ENCODE measurements at places on chromosomes 12 and 14.

DNA sequence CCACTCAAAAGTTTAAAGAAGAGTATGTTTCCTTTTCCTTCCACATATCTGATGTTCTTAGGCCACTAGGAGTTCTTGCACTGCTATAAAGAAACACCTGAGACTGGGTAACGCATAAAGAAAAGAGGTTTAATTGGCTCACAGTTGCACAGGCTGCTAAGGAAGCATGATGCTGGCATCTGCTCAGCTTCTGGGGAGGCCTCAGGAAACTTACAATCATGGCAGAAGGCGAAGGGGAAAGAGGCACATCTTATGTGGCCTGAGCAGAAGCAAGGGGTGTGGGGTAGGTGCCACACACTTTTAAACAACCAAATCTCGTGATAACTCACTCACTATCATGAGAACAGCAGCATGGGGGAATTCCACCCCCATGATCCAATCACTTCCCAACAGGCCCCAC is 7.7 kb upstream of the CRADD start:
- DNase-seq: no peak

DNA sequence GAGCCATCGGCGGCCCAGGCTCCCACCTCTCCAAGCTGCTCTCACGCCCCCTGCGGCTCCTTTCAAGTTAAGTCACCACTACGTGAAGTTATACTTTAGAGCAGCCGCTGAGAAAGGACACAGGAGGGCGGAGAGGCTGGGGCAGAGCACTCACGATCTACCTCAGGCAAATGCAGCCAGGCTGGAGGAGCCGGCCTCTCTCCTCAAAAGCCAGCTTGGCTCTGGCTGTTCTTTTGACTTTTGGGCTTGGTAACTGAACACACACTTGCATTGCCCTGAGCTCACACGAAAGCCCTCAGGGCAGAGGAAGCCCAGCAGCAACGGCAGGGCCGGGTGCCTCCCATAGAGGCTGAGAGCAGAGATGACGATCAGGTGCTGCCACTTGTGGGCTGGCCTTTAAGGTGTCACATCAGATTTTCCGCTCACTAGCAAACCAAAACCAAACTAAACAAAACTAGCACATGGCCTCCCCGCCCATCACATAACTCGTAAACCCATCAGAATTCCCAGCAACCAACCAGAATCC is 75.2 kb downstream of the PITPNM2 start:
- DNase-seq: no peak

DNA sequence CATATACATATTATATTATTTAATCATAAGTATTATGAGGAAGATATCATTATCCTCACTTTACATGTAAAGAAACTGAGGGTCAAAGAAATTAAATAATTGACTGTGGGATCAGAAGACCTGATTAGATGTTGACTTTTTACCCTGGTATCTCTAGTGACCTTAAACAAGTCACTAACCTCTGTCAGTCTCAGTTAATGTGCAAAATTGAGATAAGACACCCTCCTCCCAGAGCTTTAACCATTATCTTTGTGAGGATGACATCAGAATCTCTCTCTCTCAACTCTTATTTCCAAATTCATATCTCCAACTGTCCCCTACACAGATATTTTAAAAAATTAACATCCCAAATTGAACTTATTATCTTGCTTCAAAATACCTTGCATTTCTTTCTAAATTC is 177.8 kb downstream of the KLHL28 start:
- DNase-seq: no peak

DNA sequence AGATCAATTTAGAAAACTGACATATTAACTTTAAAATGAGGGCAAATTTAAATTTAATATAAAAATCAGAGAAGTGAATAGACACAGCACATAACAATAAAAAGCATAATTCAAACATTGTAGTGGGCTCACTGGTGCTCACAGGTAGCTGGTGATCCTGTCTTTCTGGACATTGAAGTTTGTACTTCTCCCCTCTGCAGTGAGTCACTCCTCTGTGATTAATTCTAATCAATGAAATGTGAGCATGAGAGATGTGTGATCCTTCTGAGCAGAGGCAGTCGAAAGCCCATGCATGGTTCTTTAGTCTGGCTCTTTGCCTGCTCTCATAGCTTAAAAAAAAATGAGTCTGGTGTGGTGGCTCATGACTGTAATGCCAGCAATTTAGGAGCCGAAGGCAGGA is 59.0 kb upstream of the RERGL start:
- DNase-seq: no peak

DNA sequence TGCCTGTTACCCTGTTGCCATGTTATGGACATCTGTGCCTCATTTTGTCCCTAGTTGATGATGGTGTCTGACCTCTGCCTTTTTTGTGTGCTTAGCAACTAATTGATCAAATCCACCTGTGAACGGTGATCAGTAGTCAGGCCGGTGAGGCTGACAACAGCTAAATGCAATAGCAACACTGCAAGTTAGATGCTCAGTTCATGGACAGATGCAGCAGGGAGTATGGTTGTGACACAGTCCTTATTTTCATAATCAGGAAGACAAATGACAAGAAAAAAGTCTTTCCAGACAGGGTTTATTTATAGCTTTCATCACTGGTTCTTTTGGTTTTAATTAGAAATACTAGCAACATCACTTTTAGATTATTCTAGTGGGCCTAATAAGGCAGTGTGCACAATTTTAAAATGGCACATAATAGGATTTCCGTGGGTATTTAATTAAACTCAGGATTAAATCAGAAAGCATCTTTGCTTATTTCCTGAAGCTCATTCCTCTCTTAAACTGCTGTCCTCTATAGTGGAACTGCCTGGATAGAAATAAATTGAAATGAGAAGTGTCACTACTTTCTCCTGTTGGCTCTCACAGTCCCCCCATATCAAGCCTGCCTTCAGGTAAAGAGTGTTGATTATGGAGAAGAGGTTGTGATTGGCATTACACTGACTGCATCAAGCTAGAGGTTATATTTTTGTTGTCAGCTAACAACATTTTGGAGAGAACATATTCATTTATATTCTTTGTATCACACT is 281.1 kb upstream of the NAV3 start:
- DNase-seq: no peak

DNA sequence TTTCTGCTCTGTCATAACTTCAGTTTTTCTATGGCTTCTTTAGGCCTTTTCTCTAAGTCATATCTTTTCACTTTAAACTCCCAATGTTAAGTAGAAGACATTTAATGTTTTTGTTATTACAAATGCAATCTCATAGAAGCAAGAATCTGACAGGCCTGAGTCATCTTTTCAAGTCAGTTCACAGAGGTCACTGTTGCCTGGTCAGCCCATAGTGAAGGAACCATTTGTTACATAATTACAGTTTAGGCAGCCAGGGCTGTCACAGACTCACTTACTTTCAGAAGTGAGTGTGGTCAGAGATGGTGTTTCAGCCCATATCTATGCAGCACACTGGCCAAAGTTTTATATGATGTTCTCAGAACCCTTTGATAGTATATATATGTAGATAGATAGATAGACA is 46.5 kb downstream of the CCER1 start:
- no peak for DNase-seq

GRCh38 chr12:31874961-31875608 is 84.1 kb upstream of the RESF1 start:
- no peak for DNase-seq

DNA sequence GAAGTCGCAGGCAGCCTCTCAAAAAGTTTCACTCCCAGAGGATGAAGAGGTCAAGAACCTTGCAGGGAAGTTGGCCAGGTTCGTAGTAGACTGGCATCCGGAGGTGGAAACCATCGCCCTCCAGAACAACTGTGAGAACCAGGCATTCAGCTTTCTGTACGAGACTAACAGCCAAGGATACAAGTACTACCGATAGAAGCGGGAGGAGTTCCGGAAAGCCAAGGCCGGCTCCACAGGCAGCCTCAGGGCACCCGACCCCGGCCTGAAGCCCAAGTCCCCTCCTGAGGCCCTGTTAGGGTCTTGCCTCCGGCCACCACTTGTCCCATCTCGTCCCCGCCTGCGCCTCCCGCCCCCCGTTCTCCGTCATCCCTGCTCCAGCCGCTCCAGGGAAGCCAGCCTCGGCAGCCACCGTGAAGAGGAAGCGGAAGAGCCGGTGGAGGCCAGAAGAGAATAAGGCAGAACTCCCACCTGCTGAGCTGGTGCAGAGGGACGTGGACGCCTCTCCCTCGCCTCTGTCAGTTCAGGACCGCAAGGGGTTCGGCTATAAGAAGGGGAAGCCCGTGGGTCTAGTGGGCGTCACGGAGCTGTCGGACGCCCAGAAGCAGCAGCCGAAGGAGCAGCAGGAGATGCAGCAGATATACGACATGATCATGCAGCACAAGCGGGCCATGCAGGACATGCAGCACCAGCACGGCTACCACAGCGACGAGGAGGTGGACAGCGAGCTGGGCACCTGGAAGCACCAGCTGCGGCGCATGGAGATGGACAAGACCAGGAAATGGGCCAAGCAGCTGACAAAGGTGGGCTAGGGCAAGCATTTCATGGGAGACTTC is 366.8 kb upstream of the ATXN7L3B start:
- no peak for DNase-seq

DNA sequence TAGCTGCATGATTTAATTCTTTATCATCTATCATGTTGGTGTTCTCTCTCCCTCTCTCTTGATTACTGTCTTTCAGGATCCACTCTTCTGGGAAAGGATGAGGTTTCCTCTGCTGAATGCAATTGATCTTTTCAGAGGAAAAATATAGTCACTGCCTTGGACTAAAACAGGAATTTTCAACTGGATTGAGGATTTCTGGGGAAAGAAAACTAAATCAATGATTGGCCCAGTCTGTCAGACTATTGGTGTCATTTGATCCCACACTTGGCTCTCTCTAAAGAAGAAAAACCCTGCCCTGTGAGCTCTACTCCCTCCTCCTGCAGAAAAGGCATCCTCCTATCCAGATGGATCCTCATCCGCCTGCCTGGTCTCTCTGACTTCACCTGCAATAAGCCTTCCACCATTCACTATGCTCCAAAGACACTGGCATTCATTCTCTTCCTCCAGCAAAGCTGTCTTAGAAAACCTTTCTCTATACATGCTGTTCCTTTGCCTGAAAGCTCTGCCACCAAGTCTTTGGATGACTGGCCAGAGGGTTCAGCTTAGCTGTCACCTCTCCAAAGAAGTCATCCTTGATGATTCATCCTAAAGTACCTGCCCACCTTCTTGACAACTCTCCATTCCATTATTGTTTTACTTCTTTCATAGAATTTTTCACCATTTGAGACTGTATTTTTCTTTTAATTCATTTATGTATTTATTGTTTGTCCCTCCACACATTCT is 127.7 kb upstream of the CAND1 start:
- DNase-seq: no peak

DNA sequence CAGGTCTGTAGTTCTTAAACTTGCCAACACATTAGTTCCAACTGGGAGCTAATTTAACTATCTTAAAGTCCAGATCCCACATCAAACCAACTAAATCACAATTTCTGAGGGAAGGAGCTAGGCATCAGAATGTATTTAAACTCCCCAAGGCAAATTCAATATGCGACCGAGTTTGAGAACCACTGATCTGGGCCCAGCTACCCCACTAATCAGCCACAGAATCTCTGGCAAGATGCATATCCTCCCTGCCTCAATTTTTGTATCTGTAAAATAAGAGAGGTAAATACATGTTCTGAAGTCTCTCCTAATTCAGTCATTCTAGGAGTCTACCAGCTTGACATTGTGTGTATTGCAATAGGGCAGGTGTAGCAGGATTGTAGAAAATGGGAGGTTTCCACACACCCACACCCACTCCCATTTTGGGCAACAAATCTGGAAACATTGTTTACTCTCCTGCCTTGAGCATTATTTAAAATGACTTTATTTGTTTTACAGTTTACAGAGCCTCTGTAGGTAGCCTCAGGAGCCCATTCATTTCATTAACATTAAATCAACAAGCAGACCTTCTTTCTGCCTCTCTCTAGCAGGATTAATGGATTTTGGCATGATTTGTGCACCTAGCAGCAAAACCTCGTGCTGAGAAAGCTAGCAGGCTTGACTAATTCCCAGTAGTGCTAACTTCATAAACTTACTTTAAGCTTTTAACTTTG is 15.6 kb downstream of the LGR5 start:
- no peak for DNase-seq

- no peak for DNase-seq
These were observed 22.8 kb downstream of the BDKRB2 start for GRCh38 chr14:96227428-96227827.

- no peak for DNase-seq
These were observed 553.7 kb upstream of the MDGA2 start for GRCh38 chr14:48229091-48229490.

- DNase-seq: no peak
These were observed 851 bp downstream of the YLPM1 start for GRCh38 chr14:74763803-74764531.

- DNase-seq: no peak
These were observed 499.2 kb downstream of the CCER1 start for GRCh38 chr12:90455756-90456155.

GRCh38 chr12:116880817-116881324 is 370 bp downstream of the HRK start:
- DNase-seq: no peak

GRCh38 chr12:1644534-1645438 is 15.8 kb downstream of the WNT5B start:
- DNase-seq: peak; percentile 36

DNA sequence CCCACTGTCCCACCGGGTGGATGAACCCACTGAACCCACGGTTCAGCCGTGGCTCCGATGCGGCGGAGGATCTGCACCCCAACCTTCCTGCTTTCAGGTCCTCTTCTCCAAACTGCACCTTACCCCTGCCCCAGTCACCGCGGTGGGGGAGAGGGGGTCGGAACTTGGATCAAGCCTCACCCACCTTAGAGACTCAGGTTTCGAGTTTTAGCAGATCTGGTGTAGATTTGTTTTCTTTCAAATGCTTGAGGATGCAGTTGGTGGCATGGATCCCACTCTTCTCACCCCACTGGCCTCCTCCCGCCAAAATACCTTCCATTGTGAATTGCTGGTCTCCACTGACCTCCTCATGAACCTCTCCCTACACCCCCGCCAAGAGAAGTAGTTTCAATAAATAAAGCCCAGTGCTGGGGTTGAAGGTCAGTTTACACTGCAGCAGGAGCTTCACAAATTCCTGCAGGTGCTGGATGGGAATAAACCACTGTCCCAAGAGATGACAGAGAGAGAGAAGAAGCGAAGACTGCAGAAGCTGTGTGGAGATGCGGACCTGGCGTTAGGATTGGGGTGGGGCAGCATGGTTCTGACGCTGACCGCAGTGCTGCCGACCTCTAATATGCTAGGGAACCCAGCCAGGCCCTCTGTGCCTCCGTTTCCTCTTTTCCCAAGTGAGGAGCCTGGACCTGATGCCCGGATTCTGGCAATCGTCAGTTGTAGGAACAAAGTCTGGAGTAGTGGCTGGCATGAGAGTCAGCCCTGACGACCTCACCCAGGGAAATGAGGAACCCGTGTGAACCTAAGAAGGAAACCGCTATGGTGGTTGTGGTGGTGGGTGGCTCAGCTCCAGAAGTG is 7.4 kb downstream of the TTC6 start:
- DNase-seq: no peak

- no peak for DNase-seq
These were observed 668 bp downstream of the RAPGEF3 start for GRCh38 chr12:47757840-47758583.

DNA sequence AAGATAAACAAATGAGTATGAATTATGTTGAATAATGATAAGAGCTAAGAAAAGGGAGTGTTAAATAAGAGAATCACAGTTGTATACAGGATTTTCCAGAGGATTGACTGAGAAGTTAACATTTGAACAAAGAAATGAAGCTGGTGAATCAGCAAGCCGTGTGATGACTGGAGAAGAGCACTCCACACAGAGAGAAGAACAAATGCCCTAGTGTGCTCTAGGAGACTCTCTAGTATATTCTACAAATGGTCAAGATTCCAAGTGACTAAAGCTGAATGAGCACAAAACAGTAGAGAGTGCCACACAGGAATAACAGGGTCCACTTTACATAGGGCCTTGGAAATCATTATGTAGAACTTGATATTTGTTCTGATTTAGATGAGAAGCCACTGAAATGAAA is 587.1 kb upstream of the ATXN7L3B start:
- DNase-seq: no peak

All from fibroblast of skin of left biceps (primary cell).